ENCODE measurements at places on chromosomes 6 and 20.

DNA sequence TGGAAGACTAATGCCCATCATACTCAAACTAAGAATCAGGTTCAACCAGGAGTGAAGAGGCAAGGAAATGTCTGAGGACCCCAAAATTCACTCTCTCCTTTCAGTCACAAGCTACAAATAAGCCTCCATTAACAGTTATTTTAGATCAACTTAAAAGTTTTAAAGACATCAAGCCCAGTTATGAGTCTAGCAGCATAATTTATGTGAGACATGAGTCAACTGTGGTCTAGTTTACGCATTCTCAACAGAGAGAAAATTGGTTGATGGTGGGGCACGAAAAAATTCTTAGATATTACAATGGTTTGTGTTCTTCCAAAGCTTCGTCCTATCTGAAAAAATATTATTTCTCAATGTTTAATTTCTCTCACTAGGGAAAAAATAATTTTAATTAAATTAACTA, 204.9 kb upstream of the NT5E start:
- no peak for DNase-seq

- DNase-seq = no peak
Measured at GRCh38 chr20:60403105-60403741, 445.0 kb downstream of the CDH26 start.

DNA sequence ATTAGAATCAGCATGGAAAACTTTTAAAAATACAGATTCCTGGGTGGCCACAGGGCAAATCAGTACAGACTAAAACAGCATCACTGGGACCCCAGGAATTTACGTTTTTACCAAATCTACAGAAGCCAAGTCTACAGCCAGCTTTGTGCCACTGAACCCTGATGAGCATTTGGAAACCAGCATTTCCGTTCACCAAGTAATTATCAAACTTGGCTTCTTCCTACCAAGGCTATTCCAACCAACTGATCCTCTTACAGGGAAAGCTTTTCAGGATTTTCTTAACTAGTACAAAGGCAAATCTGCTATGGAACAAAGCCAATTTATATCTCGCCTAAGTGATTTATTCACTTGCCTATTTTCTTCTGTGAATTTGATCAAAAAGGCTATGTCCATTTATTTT, 47.0 kb downstream of the PLAGL1 start:
- DNase-seq = no peak

DNA sequence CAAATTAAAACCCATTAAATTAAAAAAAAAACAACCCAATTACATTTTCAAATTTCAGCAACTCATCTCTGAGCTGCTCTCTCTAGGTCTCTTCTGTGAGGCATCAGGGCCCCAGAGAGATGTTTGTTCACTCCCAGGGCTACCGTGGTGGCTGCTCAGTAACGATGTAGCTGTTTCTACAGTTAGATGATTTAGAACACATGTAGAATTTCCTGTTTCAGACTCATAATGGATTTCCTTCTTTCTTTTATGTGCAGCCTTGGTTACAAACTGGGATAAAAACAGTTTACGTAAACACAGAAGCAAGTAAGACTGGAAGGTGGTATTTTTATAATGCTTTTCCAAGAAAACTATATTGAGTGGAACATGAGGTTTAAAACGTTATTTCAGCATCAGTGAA, 116.1 kb upstream of the CCN2 start:
- DNase-seq = no peak

DNA sequence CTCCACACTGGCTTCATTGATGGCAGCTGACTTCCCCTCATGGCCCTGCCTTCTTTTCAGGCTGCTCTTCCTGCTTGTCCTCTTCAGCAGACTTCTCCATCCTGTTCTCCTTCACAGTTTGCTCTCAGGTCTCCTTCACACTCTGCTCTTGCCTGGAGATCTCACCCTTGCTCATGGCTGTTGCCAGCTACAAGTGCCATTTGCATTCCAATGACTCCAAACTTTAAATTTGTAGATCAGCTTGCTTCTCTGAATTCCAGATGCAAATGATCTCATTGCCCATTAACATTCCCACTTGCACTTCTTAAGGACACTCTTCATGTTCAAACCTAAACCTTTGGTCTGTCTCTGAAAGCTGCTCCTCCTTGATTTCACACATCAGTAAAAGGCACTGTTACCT, 343.0 kb downstream of the QKI start:
- peak; percentile 8 for DNase-seq

DNA sequence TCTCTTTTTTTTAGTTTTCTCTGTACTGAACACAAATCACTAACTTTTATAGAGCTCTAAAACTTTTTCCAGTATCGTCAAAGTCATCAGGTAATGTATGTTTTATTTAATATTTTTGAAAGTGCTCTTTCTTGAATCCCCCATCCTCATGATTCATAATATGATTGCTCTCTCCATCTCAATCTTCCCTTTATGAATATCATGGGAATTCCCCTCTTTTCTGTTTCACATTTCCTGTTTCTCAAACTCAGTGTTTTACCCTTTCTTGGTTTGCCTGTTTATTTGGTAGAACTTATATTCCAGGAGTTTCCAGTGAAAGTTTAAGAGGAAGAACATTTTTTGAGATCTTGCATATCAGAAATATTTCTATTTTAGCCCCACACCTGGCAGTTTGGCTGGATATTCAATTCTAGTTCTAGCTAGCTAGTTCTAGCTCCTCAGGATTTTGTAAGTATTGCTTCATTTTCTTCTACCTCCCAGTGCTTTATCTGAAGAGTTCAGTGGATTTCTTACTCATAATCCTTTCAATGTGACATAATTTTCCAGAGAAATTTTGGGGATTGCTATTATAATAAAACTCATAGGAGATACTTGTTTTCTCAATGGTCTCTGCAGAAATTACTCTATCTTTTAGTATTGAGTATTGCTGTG, 6.1 kb upstream of the C6orf58 start:
- no peak for DNase-seq

DNA sequence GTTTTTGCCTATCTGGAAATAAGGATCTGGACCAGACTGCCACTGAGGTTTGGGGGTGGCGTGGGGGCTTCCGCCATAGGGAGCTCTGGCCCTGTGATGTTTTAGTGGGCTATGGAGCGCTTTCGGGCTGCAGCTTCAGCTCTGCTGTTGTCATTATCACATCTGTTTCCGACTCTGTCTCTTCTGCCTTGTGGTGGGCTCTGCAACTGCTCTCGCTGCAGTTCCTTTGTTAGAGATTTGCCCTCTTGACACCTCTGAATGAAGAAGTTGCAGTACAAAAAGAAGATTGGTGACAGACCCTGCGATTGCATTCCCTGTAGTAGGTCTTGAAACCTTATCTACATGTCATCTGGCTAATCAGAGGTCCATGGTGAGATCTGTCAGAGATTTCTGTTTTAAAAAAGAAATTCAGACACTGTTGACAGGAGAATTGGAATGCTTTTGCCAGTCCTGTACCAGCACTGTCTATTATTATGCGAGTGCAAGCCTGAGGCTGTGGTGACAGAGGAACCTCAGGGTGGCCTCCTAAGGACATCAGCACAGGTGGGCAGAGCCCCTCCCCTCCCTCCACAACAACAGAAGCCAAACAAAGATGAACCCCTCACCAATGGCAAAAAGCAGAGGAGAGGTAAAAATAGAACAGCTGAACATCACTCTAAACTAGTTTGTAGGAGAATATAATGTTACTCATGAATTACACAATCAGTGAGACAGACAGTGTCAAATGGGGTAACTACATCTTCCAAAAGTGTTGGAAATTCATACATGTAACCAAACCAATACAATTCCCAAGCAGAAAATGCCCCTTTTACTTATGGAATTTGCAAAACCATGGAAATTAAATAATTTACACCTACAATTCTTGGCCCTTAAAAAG, 63.5 kb upstream of the DEFB112 start:
- DNase-seq = no peak

- no peak for DNase-seq
Measured at GRCh38 chr20:25320035-25320800, 70.4 kb downstream of the ABHD12 start.

- DNase-seq = no peak
Measured at GRCh38 chr6:15744818-15745402, 82.1 kb upstream of the DTNBP1 start.

DNA sequence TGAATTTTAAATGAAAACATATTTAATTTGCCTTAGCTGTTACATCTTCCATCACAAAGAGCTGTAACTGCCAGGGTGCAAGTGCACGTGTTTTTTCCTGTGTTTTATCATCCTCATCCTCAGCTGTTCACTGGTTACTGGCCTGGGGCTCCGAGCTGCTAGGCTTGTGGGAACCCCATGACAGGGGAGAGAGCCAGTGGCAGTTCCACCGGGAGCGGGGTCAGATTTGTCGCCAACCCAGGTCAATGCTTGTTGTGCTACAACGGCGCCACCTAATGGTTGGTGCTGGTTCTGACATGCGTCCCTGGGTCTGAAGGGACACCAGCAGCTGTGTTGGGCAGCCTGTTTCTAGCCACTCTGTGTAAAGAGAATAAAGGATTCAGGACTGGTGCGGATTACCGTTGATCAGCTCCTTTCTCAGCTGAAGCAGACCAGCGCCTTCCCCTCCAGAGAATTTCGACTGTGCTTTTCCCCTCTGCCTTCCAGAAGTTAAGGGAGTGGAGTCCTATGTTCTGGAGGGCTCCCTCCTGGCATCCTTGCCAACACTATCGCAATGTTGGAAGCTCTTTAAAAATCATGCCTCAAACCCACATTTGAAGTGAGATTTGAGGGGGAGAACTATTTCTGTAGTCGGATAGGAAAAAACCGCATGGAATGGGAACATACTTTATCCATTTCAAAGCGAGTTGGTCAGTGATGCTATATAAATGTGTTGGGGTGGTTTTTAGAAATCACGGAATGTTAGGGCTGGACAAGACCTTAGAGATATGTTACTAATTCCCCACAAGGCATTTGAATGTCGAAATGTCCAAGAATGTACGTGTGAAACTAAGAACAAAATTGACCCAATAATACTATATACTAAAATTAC, 32.1 kb downstream of the SUMO4 start:
- peak; percentile 97 for DNase-seq

DNA sequence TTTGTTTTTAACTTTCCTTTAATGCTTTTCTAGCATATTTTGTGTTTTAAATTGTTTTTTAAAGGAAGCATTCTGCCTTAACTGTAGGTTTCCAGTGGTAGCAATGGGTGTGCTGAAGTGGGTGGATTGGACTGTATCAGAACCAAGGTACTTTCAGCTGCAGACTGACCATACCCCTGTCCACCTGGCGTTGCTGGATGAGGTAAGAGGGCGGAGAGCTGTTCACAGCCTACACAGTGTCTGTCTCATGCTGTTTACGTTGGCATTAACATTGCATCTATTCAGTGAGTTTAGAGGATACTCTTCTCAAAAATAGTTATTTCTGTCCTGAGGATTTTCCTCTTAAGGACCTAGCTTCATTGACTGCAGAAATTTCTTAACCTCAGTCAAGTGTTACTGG, 11.9 kb downstream of the NELFCD start:
- DNase-seq = no peak

GRCh38 chr20:22931653-22932608, 103.2 kb upstream of the SSTR4 start:
- no peak for DNase-seq

GRCh38 chr20:60512443-60512842, 554.2 kb downstream of the CDH26 start:
- DNase-seq = no peak

GRCh38 chr6:31114970-31115849, 610 bp downstream of the PSORS1C1 start:
- DNase-seq = no peak

- DNase-seq = no peak
Measured at GRCh38 chr6:53340536-53340935, 8.2 kb downstream of the ELOVL5 start.
